ENCODE measurements at places on chromosomes 5 and 9. TPM values are rescaled to one million over a fixed set of nuclear protein-coding genes. Genes with fewer than 3 reads are reported as not detected.

Gene RAB3C
- 0.05 TPM for total RNA-seq

- no peak for DNase-seq
These were observed 6.2 kb upstream of the TMEM141 start for GRCh38 chr9:136784997-136785361.

DNA sequence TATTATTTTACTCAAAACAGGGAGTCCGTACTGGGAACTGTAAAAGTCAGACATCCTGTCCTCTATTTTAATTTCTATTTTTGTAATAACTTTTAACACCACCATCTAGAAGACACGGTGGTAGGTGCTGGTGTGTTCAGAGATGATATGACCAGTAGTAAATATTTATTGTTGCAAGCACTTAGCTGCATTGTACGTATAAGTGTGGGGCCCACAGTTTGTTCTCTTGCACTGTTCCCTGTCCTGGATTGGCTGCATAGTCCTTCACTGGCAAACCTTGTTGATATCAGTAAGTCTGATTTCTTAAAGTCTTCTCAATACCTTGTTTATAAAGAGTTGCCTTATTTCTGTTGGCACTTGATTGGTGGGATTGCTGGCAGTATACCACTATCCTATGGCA is 24.6 kb upstream of the IL9 start:
- DNase-seq: no peak

Gene EQTN
- not detected for total RNA-seq

Gene IL9
- not detected for total RNA-seq

DNA sequence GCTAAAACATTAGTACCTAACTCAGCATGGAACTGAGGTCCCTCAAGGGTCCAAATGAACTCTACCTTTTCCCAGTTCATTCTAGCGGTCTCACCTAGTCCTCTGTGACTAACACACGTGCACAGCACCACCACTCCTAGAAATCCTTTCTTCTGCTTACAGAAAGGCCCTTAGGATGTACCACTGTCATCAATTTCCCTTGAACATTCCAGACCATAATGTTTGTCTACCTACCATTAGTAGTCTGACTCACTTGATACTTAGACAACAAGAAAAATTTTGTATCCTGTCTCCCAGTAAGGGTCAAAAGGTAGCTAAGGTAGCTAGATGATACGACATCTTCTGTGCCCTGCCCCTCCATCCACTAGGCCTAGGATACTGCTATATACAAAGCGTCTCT is 166.6 kb downstream of the TSSK1B start:
- DNase-seq: no peak

Gene DRD1
- total RNA-seq: not detected

Gene CCNO
- total RNA-seq: not detected

DNA sequence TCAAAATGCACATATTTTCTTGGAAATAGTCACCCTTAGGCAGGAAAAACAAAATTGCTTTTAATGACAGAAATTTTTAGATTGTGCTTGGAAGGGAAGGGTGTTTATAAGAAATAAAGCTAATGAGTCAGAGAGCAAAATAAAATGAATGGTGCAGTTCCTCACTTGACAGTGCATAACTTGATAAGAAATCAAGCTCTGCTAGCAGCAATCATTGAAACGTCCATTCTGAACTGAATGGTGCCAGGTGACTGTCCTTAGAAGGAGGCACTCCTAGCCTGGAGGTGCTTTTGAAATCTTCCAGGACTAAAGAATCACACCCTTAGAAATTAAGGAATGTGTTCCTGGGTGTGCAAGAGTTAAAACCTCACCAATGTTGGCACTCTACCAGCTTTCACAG is 202.5 kb downstream of the EFNA5 start:
- no peak for DNase-seq

GRCh38 chr5:151113651-151114050 is 32.8 kb upstream of the TNIP1 start:
- DNase-seq: no peak

GRCh38 chr5:60514152-60514551 is 185.8 kb downstream of the DEPDC1B start:
- DNase-seq: no peak

- no peak for DNase-seq
These were observed 144.9 kb upstream of the HAPLN1 start for GRCh38 chr5:83865579-83865978.

Gene PALM2AKAP2
- total RNA-seq: not detected

Gene CLPTM1L
- total RNA-seq: 67.1 TPM

Gene FAM13B
- total RNA-seq: 58.8 TPM

DNA sequence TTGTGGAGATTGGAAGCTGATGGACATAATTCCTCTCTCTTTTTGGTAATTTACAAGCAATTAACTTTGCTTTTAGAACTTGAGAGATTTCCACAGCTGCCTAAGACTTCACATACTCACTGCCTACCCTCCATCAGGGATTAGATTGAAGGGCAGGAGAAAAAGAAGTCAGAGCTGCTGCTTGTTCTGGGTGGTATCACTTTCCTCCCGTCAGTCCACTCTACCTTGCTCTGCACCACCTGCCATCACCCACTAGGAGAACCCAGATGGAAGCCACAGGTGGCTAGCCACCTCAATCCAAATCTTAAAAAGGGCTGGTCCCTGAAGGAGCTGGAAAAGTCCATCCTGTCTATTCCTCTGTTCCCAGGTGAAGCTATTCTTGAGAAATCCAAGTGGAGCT is 10.5 kb downstream of the IRF1 start:
- DNase-seq: peak; percentile 60

- DNase-seq: no peak
These were observed 54.7 kb upstream of the TTC39B start for GRCh38 chr9:15361737-15362136.

DNA sequence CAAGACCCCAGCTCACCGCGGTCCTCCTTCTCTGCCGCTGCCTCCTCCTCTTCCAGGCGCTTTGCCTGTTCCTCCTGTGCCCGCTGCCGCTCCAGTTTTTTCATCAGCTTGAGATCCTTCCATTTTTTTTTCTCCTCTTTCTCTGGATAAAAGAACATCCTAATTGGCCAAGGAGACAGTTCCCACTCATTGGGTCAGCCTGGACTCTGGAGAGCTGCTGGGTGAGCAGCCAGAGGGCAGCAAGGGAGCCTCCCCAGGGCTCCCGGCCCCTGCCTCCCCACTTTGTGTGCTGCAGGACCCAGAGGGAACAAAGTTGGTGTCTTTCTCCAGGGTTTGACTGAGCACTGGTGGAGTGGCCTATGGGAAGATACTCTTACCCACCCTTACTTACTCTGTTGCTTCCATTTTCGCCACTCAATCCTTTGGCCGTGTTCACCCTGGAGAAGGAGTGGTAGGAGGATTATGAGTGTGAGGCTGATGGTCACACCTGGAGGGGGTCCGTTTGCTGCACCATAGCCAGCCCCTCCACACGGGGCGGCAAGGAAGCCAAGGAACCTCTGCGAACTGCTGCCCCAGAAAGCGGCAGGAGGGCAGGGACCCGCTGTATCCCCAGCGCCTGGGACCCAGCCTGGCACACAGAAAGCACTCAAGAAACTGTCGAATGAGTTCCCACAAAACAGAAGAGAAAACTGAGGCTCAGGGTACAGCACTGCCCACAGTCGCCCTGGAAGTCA is 708 bp downstream of the SPOUT1 start:
- DNase-seq: no peak

Gene ANKDD1B
- total RNA-seq: 0.55 TPM

- DNase-seq: no peak
These were observed 1.7 kb upstream of the ARRDC3 start for GRCh38 chr5:91384671-91385430.

All from natural killer cell (primary cell).